HEK293T (cell line): ENCODE measurements at places on chromosomes 6 and 20.
A peak's percentile ranks its signal among the peaks of the same experiment; 100 is the strongest.

DNA sequence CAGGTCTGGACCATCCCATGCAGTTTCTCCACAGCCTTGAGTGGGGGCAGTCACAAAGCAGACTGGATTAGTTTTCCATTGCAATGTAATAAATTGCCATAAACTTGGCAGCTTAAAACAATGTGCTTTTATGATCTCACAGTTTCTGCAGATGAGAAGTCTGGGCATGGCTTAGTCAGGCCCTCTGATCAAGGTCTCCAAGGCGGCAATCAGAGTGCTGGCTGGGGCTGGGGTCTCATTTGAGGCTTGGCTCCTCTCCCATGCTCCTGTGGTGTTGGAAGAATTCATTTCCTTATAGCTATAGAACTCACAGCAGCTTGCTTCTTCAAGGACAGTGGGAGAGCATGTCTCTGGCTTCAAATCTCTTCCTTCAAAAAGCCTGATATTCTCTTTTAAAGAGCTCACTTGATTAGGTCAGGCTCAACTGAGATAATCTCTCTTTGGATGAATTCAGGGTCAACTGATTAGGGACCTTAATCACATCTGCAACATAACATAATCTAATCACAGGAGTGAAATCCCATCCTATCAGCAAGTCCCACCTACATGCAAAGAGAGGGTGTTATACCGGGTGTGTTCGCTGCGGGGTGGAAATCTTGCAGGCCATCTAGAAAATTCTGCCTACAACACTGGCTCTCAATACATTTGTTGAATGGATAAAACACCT is 77.4 kb upstream of the SULF2 start:
- no peak for DNase-seq

DNA sequence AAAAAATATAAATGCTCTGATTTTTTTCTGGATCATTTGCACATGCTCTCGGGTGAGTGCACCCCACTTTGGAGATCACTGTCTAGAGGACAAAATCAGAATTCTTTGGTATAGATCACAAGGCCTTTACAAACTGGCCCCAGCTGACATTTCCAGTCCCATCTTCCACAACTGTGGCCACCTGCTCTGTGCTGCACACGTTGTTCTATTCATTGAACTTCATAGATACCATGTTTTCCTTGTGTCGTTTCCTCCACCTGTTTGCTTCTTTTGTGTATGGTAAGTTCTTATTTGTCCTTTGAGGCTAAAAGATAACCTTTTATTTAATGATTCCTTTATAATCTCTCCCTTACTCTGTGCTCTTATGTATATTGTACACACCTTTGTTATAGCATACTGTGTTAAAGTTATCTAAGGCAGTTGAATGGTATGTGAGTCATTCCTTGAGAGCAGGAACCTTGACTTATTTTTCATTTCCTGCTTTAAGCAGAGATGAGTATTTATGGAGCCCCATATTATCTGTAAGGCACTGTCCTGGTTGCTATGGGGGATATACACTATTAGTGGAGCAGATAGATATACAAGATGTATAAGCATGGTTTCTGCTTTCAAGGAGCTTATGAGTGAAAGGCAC is 12.0 kb upstream of the SLC17A5 start:
- no peak for DNase-seq

DNA sequence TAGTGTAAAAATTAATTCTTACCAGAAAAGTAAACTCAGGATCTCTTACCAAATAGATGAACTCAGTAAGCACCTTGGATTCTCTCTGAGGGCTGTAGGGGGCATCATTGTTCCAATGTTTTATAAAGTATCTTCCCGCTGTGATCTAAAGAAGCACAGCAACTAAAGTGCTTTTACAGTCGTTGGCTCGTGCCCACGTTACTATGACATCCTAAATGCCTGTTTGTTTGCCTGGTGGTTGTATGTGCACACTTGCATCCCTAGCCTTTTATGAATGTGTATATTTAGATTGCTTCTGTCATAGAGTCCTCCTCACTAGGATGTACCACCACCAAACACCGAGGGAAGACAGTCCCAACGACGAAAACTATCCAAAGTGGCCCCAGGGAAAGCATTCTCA is 34.5 kb downstream of the SLX4IP start:
- DNase-seq, result peak; percentile 55

DNA sequence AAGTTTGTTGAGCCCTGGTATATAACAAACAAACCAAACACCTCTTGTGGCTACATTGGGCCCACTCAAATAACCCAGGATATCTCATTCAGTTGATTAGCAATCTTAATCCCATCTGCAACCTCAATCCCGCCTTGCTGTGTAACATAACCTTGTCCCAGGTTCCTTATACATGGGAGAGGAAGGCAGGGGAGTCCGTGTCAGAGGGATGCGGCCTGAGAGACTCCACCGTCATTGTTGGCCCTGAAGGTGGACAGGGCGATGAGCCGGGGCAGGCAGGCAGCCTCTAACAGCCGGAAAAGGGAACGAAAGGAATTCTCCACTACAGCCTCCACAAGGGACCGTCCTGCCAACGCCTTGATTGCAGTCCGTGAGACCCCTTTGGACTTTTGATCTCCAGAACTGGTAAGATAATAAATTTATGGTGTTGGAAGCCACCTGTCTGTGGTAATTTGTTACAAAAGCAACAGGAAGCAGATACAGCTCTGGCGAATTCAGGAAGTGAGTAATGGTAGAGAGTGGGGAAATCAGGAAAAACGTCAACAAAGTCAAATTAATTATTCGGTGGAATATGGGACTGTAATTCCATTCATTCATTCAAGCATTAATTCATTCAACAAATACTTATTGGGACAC is 124.5 kb upstream of the SALL4 start:
- DNase-seq, result no peak

- no peak for DNase-seq
These were observed 235.0 kb upstream of the GMDS start for GRCh38 chr6:2480267-2480966.

DNA sequence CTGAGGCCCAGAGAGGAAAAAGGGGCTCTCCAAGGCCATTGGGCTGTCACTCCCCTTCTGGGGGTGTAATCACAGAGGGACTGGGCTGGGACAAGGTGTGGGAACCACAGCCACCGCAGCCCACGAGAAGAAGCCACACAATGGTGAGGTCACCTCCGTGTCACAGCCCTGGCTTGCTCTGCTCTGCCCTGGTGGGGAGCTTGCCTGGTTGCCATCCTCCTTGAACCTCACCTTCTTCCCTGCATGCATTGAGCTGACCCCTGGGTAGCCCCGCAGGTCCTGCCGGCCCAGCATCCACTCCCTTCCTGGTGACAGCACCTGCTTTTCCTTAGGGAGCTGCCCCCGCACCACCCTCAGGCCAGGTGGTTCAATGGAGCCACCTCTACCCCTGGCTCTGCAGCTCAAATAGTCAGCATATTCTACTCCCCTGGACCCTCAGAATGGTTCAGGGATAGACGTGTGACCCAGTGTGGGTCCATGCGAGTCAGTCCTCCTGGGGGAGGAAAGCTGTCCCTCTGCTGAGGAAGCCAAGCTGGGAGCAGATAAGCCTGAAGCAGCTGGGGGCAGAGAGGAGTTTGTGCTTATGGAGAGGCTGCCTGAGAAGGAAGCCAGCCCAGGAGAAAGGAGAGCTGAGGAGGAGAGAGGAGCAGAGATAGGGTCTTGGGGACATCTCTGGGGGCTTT is 21.3 kb downstream of the RBM38 start:
- DNase-seq, result no peak

DNA sequence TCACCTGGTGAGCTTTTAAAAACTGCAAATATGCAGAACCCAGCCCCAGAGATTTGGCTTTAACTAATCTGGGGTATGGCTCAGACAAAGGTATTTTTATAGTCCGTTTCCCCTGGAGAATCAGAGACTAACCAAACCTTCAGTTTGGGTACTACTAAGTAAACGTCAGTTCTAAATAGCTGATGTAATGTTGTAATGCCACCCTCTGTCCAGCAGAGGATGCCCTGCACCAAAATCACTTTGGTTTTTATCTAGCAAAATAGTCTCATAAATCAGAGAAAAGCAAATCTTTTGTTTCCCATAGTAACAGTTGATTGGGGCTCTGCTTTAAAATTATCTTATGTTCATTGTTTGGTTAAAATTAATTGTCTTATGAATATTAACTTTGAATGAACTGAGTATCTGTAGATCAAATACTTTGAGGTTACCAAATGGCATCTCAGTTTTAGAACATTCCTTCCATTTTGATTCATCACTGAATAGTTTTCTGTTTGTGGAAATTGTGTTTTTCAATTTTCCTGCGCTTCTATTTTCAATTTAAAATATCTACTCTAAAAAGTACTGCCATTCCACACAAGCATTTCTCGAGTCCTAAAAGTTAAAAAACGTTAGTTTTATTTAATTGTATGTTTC is 278.3 kb upstream of the PLCB4 start:
- peak; percentile 41 for DNase-seq

GRCh38 chr20:20181322-20181721 is 129.0 kb downstream of the CFAP61 start:
- no peak for DNase-seq

- peak; percentile 44 for DNase-seq
These were observed 2.1 kb downstream of the MYLIP start for GRCh38 chr6:16130932-16131387.

GRCh38 chr6:155106456-155107115 is 111.5 kb downstream of the TIAM2 start:
- DNase-seq, result no peak

DNA sequence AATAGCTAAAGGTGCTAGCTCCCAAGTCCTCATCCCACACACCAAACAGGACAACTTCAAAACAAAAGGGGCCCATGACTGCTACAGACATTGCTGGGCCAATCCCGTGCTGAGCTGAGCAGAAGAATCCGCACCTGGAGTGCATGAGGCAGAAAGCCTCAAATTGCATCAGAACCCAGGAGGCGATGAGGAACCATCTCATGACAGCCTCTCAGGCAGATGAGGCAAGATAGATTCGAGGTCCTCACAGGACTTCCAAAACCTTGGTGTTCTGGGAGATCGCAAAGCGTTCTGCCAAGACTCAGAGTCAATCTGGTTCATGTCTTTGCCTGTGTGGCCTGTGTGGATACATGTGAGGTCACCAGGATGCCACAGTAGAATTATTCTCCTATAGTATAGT is 32.8 kb upstream of the SSTR4 start:
- no peak for DNase-seq
